ENCODE measurements at places on chromosomes 1 and 21.

GRCh38 chr1:228373681-228374571, 32.7 kb downstream of the TRIM11 start:
- DNase-seq = no peak

DNA sequence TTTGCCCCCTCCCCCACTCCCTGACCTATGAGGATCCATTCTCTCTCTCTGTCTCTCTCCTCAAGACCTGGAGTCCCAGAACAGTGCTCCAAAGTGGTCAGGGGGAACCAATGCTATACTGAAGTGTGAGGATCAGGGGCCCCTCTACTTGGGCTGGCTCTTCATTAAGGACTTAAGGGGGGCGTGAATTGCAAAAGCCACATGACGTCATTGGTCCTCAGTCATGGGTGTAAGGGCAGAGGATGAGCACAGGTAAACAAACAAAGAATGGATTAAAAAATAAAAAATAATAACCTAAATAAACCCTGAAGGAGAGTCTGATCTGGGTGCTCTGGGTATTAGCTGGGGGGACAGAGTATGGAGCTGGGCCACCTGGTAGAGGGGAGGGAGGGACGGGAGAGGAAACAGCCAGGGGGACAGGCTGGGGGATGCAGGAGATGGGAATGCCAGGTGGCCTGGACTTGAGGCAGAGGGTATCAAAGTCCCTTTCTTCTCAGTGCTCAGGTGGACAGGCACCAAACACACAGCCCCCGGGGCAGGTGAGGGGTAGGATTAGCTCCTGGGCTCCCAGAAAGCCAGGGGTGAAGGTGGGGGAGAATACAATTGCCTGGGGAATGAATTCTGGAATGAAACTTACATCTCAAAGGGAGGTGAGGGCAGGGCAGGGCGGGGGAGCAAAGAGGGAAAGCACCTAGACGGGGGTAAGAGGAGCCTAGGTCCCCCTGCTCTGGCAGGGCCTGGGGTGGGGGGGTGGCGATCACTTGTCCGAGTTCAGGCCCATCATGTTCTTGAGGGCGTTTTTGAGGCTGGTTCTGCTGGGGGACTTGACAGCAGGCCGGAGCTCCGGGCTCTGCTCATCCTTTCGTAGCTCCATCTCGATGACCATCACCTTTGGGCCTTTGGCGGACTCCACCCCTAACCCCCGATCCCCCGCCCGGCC, 4.6 kb downstream of the MPZ start:
- DNase-seq = no peak

DNA sequence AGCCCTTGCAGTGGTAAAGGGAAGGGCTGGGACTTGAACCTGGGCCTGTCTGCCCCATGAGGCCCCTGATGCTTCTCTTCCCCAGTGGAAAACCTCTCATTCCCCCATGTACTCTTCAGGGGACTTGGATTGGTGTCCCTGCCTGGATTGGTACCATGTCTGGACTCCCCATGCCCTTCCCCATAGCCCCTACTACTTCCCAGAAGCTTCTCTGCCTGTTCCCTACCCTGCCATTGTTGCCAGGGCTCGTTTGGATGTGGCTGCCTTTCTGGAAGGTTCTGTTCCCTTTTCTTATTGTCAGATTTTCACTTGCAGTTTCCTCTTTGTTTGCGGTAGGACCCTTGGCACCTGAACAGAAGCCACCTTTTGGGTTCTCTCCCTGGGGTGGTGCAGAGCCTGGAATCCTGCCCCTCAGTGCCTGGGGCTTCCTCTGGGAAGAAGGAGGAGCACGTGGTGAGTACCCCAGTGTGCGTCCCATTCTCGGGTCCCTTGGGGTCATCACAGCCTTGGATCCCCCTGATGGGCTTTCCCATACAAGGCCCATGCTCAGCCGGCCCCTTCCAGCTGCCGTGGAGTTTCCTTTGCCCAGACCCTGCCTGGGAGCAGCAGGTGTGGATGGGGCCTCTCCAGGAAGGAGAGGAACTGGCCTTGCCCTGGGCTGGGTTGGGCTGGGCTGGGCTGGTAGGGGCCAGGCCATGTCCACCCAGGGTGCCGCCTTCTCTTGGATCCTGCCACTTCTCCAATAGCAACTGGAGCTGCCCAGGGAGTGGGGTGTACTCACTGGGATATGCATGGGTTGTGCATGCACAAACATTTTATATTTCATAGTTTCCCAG, 281.1 kb downstream of the PTPRU start:
- DNase-seq = no peak

GRCh38 chr21:10521091-10521598, at the start of gene TPTE:
TSS of gene TPTE (plus strand) at chr21:10521583. CDS start at chr21:10538724, 17,141 bp downstream.
- no peak for DNase-seq

- peak; percentile 28 for DNase-seq
Observed at GRCh38 chr1:66495495-66495894, 38.5 kb upstream of the SGIP1 start.

DNA sequence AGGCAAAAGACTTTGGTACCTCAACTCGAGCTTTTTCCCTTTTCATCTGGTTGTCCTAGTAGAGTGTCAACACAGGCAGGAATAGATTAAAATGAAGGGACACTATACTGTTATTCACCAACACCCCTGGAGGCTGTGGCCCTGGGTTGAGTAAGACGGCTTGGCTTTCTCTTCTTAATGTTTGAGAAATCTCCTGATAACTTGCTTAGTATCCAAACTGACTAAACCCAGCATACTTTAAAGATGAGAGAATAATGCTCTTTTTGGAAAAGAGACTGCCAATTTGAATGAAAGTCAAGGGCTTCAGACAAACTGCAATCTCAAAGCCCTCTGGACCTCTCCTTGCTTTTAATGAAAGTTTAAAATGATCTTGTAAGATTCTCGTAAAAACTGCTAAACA, 2.6 kb upstream of the SLC30A1 start:
- peak; percentile 84 for DNase-seq

- no peak for DNase-seq
Observed at GRCh38 chr1:67316918-67317317, 9.2 kb downstream of the IL12RB2 start.

- DNase-seq = no peak
Observed at GRCh38 chr1:3063379-3064295, 5.4 kb upstream of the PRDM16 start.

- DNase-seq = peak; percentile 76
Observed at GRCh38 chr1:205144751-205145150, 23.0 kb upstream of the RBBP5 start.

DNA sequence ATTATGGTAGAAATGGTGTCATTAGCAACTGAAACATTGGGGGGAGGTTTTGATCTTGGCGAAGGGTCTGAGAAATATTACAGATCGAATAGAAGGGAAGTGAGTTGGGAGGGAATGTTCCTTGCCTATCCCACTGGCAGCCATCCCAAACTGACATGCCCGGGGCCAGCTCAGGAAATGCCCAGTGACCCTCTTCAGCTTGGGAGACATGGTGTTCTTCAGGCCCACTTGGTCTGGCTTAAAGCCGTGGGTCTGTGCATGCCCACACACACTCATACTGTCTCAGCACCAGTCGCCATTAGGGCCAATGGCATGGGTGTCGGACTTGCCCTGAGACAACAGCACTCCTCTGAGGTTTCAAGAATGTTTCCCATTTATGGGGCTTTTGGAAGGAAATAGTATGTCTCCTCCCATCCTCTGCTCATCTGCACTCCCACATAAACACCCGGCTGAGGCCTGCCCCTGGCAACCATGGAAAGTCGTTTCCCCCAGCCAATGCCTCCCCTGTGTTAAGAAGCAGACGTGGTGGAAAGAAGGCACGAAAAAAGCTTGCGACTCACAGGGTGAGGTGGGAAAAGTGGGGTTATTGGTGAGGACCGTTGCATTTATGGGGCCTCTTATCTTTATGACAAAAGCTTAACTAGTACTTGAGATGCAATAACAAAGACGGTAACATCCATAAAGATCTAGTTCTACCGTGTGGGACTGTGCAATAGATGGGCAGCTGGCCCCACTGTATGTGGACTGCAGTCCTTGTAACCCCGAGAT, 2.0 kb downstream of the RNF186 start:
- no peak for DNase-seq

GRCh38 chr1:19330449-19331135, 18.5 kb downstream of the SLC66A1 start:
- DNase-seq = no peak

- DNase-seq = no peak
Observed at GRCh38 chr1:235639226-235640205, 10.1 kb downstream of the GNG4 start.
